ENCODE measurements at places on chromosomes 7 and 10.

DNA sequence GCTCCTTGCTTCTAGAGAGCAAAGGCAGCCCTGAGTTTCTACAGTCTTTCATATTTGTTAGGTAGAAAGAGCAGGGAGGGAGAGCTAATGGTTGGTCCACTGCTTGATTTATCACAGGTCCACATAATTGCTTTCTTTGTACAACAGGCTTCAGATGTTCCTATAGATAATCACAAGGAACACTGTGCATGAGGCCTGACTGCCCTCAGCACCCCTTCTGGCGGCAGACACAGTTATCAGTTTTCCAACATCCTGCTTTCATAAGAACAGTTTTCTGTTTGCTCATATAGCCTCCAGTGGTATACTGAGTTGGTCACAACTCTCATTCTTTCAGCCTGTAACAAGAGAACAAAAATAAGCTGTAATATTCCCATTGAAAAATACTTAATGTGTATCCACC, 69.7 kb downstream of the AKR1C4 start:
- no peak for DNase-seq

- DNase-seq, result no peak
Observed at GRCh38 chr10:85226596-85226995, 898.2 kb downstream of the CCSER2 start.

- DNase-seq, result no peak
Observed at GRCh38 chr10:89981891-89982290, 280.5 kb downstream of the KIF20B start.

DNA sequence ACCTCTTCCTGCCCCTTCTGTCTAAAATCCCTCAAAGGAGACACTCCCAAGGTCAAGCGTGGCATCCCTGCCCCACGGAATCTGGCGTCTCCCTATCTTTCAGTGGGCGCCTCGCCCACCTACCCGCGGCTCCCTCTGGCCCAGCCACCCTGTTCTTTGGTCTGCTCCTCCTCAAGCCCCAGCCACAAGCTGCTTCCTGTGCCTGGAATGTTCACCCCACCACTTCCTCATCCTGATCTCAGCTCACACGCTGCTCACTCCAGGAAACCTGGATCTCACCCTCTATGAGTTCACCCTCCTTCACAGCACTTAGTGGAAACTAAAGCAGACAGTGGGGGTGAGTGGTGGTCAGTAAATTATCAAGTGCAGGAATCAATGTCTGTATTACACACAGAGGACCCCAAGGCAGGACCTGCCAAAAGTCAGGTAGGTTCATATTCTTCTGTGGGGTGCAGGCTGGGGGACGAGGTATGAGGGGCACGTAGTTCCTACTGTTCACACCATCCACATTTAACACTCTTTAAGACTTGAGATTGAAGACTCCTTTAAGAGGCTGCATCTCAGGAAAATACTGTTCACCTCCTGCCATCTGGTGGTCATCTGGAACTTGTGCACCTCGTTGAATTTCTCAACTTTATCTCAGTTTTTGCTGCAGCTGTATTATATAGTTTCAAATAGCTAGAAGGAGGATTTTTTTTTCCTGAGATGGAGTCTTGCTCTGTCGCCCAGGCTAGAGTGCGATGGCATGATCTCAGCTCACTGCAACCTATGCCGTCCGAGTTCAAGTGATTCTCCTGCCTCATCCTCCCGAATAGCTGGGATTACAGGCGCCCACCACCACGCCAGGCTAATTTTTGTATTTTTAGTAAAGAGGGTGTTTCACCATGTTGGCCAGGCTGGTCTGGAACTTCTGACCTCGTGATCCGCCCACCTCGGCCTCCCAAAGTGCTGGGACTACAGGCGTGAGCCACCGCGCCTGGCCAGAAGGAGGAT, 166.6 kb downstream of the ARHGAP21 start:
- DNase-seq, result no peak

- no peak for DNase-seq
Observed at GRCh38 chr10:22301193-22301592, 15.0 kb upstream of the COMMD3 start.

GRCh38 chr7:106176414-106177299, 64.5 kb upstream of the SYPL1 start:
- DNase-seq, result peak; percentile 78

- DNase-seq, result no peak
Observed at GRCh38 chr10:35870665-35871310, 228.7 kb upstream of the FZD8 start.

- DNase-seq, result no peak
Observed at GRCh38 chr10:79112881-79113431, 44.2 kb downstream of the ZMIZ1 start.

GRCh38 chr7:100166317-100166940, 2.0 kb downstream of the GAL3ST4 start:
- DNase-seq, result no peak

- peak; percentile 44 for DNase-seq
Observed at GRCh38 chr10:104322416-104322782, 15.9 kb downstream of the ITPRIP start.

DNA sequence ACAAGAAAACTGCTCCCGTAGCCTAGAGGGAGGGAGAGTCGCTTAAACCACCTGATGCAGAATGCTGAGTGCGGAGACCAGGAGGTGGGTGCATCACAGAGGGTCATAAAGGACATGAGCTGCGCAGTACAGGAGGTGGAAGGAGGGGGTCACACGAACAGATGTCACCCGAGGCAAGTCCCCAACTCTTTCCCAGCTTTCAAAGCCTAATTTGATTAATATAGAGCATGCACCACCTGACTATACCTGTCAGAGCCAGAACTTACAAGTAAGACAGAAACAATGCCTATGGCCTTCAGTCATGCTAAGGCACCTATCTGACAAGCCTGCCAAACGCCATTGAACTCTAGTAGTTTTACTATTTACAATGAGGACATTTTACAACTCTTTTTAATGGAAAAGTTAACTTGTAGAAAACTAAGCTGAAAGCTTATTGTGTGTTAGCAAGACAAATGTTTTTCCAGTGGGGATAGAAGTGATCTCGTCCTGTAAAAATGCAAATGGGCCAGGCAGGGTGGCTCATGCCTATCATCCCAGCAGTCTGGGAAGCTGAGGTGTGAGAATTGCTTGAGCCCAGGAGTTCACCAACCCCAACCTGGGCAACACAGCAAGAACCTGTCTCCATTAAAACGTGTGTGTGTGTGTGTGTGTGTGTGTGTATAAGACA, 1.1 kb upstream of the VOPP1 start:
- DNase-seq, result no peak

- DNase-seq, result no peak
Observed at GRCh38 chr10:60817398-60817805, 39.1 kb downstream of the CDK1 start.

GRCh38 chr7:51349820-51350545, 33.4 kb upstream of the COBL start:
- DNase-seq, result no peak

DNA sequence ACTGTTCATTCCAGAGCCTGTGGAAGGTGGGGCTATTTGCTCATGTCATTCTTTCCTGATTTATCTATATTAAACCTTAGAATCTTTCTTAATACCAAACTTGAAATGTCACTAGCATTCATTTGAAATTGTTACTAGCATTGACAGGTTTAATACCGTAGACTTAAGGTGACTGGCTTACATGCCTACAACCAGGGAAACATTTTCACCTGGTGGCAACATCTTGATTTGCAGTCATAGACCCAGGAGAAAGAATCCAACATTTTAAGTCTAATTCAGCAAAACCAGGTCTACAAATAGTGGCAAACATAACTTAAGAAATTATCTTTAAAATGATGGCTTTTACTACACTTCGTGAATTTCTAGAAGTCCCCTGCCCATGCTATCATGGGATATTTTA, 353.7 kb downstream of the HTR7 start:
- no peak for DNase-seq

DNA sequence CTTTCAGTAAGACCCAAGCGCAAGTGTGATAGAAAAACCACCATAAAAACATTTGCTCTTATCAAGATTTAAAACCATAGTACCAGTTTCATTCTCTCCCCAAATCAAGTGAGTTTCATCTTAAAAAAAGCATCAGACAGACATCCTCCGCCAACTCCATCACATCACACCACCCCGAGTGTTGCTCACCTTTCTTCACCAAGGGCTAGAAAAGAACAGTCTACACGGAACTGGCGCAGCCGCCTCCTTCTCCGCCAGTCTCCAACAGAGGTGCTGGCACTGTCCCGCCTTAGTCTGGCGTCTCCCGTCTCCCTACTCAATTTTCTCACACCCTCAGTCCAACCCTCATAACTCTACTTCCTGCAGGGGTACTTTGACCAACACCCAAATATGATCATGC, 46.9 kb upstream of the WIPI2 start:
- DNase-seq, result peak; percentile 24

- DNase-seq, result no peak
Observed at GRCh38 chr7:156474241-156474743, 166.3 kb upstream of the RNF32 start.

- no peak for DNase-seq
Observed at GRCh38 chr10:63758080-63758479, 236.9 kb downstream of the REEP3 start.

GRCh38 chr7:21352540-21353387, 75.1 kb upstream of the SP4 start:
- DNase-seq, result no peak

- no peak for DNase-seq
Observed at GRCh38 chr7:145009876-145010275, 174.0 kb upstream of the TPK1 start.

DNA sequence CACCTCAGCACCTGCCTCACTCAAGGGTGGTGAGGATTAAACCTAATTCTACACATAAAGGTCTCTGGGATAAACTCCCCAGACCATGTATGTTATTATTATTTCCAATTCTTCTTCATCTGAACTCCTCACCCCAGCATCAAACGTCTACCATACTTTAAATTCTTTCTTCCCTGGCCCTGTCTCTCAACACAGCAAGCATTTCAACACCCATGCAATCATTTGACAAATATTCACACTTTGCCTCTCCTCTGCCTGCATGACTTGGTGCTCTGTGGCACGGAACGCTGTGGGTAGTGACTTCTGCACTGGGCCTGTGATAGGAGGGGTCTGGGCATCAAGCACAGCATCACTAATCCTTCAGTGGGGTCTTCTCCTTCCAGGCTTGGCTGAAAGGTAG, 490.8 kb downstream of the TNS3 start:
- no peak for DNase-seq

DNA sequence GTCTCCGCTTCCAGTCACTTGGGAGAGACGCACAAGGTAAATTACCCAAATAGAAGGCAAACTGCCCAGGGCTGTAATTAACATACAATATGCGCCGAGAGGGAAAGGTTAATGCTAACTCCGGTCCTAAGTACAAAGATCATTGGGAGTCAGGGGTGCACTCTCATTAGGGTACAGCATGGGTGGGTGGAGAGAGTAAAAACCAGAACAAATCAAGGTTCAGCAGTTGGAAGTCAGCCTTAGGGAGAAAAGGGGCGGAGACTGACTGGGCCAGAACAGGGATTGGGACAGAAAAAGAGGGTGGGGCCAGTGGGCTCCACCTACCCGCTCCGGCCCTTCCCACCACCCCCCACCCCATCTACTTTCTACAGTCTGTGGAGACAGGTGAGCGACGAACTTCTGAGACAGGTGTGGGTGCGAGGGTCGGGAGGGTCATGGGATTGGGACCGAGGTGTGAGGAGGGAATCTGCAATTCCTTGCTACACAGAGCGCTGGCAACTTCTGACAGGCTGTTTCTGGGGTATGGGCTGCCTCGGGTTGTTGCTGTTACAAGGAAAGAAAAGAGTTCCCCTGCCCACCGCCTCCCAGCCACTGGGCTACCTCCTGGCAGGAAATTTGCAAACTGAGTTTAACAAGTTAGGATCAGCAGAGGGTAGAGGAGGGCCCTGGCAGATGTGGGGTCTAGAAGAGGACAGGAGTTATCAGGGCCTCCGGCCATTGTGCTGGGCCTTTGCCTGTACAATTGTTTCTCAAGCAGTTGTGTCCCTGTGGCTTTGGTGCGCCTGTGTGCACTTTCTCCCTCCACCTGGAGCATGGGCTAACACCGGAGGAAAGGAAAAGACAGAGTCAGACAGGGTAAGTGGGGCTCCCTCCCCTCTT, at the start of gene TMEM139:
TMEM139 (plus strand) TSS at position 368 of the 879 bp plus-strand sequence. CDS start 1,000 bp downstream, outside the sequence.
- DNase-seq, result no peak

- DNase-seq, result no peak
Observed at GRCh38 chr7:42082144-42082543, 154.9 kb downstream of the GLI3 start.

GRCh38 chr10:45199205-45199740, 116.1 kb downstream of the OR13A1 start:
- DNase-seq, result no peak

- no peak for DNase-seq
Observed at GRCh38 chr7:114648680-114649079, 234.1 kb downstream of the FOXP2 start.

DNA sequence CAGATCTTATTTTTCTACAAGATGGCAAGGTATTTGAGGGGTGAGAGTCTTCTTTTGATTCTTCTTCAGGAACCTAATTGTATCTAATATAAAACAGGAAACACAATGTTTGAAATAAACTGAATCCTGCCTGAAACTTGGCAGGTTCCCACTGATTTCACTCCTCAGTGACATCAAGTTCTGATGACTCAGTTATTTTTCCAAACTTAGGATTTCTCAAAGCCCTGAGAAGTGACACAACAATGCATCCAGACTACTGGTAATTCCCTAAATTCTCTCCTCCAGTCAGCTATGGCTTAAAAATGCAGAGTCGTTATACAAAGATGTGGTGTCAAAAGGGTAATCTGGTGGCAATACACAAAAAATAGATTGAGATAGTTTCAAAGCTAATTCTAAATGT, 80.9 kb downstream of the ABLIM1 start:
- DNase-seq, result no peak

GRCh38 chr7:6384327-6384726, 63.4 kb downstream of the DAGLB start:
- no peak for DNase-seq

- no peak for DNase-seq
Observed at GRCh38 chr7:23183279-23184012, 1.6 kb downstream of the NUP42 start.

DNA sequence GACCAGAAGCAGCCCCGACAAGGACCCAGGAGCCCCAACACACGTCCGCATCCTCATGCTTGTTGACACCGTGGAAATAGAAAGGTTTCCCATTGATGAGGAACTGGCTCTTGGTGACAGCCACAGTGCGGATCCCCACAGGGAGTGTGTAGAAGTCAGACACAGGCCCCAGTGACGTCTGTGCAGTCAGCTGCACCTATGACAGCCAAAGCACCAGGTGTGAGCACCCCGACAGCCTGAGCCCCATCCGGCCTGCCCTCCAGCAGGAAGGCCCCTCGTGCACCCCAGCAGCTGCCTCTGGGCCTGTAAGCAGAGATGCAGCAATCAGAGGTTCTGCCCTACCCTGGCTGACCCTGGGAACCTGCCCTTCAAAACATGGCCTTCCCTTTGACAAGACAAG, 7.1 kb downstream of the GUSB start:
- no peak for DNase-seq

- no peak for DNase-seq
Observed at GRCh38 chr10:89476150-89476549, 59.2 kb downstream of the SLC16A12 start.

- no peak for DNase-seq
Observed at GRCh38 chr10:3825862-3826351, 40.9 kb upstream of the KLF6 start.

- no peak for DNase-seq
Observed at GRCh38 chr7:142964502-142965246, 2.5 kb upstream of the KEL start.

All from activated CD4-positive, alpha-beta T cell treated with anti-CD3 and anti-CD28 coated beads, Interleukin-2, amount 50 U/mL, for 48 hours (primary cell).